ENCODE measurements at places on chromosomes 3 and 15. TPM values are rescaled to one million over a fixed set of nuclear protein-coding genes. Genes with fewer than 3 reads are reported as not detected.

DNA sequence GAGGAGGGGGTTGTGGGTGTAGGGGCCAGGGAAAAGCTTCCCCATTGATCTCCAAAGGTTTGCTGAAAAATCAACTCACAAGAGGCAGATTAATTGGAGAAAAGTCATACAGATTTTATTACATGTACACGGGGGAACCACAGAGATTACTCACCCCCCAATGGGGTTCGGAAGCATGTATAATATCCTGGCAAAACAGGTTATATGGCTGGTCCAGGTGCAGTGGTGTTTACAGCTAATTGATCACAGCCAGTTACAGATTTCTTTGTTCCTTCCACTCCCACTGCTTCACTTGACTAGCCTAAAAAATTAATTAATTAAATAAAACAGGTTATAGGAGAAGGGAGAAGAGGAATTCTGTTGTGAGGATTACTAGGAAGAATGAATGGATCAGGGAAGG, 22.4 kb downstream of the PRKCI start:
- DNase-seq: no peak

DNA sequence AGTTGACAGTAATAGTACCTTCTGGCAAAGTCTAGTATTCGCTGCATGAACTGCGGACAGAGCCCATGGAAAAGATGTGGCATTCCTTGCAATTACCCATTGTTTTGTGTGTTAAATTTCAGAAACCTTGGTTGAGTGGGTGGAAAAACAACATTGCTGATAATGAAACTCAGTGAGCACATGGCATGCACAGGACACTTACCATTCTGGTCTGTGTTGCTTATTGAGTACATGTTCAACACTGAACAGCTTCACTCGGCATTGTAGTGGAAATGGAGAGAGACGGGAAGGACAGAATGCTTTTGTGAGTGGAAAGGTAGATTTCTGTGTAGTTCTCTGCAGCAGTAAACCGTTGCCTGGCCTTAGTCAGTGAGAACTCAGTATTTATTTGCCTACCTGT, 165.3 kb downstream of the FNDC3B start:
- DNase-seq: no peak

DNA sequence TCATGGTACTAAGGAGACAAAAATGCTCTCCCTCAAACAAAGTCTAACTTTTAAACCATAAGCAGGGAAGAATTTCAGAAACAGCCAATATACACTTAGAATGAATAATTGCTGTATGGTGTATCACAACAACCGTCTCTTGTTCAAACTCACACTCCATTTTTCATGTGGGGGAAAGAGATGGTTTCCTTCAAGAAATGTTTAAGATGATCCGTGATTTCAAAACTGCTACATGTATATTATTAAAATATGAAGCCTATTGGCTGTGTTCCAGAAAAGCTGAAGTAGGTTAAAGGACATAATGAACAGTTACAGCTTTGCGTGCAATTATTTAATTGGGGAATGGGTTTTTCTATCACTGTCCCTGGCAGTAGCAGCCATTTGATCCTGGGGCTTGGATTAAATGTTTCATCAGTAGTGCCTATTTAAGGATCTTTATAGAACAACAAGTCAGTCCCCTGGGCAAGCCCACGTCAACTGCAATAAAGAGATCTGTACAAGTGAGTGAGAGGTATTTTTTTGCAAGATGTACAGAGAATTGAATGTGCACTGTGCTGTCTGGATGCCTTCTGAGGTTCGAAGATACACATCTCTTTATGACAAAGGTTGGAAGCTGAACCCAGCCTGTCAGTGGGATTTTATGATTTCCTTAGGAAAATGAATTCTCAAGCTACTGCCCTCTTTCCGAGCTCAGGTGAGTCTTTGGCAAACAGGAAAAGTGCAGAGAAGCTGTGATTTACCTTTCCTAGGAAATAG, 337.2 kb upstream of the RARB start:
- no peak for DNase-seq

DNA sequence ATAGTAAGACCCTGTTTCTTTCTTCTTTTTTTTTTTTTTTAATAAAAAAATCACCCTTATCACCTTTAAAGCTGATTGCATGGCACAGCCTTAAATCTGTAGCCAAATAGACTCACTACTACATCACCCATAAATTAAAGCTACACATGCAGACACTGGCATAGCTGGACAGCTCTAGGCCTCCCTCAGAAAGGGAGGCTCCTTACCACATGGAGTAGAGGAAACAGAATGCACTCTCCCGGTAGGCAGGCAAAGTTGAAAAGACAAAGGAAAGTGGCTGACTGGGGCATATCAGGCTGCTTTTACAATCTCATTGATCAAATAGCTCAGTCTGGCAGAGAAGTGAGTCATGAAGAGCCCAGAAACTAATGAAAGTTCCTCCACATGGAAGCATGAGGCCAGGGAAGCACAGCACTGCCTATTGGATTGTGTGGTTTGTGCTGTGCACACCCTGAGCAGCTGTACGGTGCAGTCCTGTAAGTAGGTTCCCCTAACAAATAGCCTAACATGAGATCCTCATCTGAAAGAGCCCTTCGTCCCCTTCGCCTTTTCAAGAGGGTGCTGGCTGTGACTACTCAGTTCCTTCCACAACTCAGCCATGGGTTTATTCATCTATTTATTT, 32.7 kb upstream of the FAM98B start:
- DNase-seq: no peak

- no peak for DNase-seq
These were observed 146.4 kb downstream of the TJP1 start for GRCh38 chr15:29675791-29676301.

The MKRN3 gene
- total RNA-seq: 2.8 TPM
